ENCODE measurements at places on chromosomes 1 and 21.

- no peak for DNase-seq
Measured at GRCh38 chr1:40382601-40383000, 9.1 kb downstream of the SMAP2 start.

GRCh38 chr1:101338714-101339430, 102.1 kb downstream of the S1PR1 start:
- DNase-seq = no peak

- DNase-seq = no peak
Measured at GRCh38 chr1:208449951-208450350, 205.8 kb upstream of the PLXNA2 start.

- peak; percentile 41 for DNase-seq
Measured at GRCh38 chr1:151534662-151535278, 5.3 kb upstream of the TUFT1 start.

DNA sequence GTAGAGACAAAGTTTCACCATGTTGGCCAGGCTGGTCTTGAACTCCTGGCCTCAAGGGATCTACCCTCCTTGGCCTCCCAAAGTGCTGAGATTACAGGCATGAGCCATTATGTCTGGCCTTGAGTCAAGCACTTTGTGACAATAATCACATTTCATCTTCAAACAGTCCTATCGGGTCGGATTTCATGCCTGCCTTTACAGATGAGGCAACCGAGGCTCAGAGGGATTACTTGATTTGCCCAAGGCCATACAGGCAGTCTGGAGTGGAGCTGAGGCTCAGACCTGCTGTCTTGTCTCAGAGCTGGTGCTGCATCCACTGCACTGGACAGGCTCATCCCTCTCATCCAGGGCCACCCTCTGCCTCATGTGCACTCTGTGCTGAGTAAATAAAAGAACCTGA, 26.6 kb downstream of the FAM151A start:
- no peak for DNase-seq

DNA sequence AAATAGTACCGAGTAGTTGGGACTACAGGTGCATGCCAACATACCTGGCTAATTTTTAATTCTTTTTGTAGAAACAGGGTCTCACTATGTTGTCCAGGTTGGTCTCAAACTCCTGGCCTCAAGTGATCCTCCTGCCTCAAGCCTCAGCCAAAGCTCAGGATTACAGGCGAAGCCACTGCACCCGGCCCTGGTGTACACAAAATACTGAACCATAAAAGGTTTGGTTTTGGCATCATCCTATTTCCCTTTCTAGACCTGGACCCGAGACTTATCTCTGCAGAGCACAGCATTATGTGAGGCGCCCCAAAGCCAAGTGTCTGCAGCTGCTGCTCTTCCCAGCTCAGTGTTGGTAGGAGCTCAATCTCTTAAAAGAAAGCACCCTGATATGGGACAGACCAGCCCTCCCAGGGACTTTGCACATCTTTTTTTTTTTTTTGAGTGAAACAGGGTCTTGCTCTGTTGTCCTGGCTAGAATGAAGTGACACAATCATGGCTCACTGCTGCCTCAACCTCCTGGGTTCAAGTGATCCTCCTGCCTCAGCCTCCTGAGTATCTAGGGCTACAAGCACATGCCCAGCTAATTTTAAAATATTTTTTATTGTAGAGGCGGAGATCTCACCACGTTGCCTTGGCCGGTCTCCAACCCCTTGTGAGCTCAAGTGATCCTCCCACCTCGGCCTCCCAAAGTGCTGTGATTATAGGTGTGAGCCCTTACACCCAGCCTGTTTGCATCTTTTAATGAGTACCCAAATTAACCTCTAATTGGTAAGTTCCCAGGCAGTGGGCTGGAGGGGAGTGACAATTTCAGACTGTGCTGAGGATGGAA, 20.4 kb downstream of the TEX35 start:
- DNase-seq = no peak

DNA sequence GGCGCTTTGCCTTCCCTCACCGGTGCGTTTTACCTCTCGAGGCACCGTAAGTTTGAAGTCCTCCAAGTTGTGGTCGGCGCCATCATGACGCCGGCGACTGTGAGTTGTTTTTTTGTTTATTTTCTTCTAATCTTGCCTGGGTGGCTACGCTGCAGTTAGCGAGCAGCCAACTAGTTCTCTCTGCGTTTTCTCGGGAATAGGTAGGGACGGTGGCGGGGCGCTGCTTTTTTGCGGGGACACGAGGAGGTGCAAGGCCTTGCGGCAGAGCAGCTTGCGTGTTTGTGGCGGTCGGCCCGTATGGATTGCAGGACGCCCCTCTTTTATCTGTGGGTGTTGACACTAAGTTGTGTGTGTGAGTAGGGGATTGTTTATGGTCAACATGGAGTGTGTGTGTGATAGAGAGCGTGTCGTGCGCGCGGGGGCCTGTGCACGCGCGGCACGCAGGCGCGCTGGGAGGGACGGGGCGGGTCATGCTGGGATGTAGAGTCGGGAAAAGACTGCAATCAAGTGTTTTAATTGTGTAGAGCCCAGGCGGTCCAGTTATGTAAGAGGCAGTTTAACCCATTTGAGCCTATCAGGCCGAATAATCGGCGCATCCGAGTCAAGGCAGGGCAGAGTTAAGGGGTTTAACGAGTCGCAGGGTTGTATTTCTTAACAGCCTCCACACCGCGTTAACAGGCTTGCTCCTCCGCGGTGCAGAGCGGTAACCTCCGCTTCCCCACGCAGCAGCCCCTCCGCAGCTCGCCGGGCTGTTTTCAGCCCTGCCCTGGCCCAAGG, 1.2 kb upstream of the NEGR1 start:
- peak; percentile 69 for DNase-seq

DNA sequence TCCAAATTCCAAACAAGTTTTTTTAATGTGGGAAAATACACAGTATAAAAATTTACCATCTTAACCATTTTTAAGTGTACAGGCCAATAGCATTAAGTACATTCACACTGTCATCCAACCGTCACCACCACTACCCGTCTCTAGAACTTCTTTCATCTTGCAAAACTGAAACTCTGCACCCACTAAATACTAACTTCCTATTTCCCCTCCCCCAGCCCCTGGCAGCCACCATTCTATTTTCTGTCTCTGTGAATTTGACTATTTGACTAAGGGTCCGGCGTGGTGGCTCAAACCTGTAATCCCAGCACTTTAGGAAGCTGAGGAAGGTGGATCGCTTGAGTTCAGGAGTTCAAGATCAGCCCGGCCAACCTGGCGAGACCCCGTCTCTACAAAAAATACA, 36.1 kb downstream of the CLSTN1 start:
- no peak for DNase-seq

- DNase-seq = peak; percentile 7
Measured at GRCh38 chr1:186662752-186663151, 17.5 kb downstream of the PTGS2 start.

DNA sequence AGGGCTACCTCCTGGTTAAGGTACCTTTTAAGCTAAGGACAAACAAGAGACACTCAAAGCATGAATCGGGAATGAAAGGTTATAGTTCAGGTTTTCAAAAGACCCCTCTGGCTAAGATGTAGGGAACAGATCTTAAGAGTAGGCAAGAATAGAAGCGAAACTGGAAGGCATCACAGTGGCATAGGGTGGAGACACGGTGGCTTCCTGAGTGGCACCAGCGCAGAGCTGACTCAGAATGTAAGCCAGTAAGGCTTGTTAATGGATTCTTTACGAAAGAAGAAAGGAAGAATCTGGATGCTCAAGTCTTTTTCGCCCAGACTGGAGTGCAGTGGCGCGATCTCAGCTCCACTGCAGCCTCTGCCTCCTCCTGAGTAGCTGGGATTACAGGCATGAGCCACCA, 21.2 kb downstream of the PADI6 start:
- DNase-seq = no peak

- peak; percentile 61 for DNase-seq
Measured at GRCh38 chr1:1826356-1827088, 48.3 kb upstream of the NADK start.

GRCh38 chr21:46114963-46115362, 17.1 kb downstream of the COL6A2 start:
- no peak for DNase-seq

GRCh38 chr1:206709772-206710459, 25.2 kb downstream of the MAPKAPK2 start:
- DNase-seq = no peak

DNA sequence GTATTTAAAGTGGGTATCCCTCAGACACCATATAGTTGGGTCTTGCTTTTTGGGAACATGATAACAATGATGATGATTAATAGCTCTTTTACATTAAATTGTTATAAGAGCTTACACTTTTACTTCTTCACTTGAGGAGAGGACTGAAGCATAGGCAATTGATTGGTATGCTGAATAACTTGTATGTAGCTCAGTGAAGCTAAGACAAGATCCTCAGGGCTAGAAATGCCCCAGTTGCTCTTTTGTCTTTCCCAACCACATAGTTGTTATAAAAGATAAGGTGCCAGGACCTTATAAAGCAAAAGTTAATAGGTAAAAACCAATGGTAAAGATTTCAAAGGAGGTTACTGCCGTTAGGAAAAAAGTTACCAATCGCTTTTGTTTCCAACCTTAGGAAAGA, 123.4 kb downstream of the KCNK1 start:
- DNase-seq = no peak

DNA sequence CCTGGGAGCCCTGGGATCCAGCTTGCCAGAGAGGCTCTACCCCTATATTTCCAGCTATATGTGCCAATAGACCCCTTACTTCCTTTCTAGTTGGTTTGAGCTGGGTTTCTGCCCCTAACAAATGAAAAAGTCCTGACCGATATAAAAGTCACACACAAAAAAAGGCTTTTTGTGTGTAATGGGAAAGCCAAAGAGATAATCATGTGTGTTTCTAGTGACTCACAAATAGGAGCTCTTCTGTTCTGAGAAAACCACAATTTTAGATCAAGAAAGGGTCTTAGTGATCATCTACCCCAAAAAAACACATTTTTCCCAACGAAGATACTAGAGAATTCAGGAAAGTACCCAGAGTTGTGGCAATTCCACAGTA, 23.0 kb upstream of the PLEKHA6 start:
- DNase-seq = no peak

DNA sequence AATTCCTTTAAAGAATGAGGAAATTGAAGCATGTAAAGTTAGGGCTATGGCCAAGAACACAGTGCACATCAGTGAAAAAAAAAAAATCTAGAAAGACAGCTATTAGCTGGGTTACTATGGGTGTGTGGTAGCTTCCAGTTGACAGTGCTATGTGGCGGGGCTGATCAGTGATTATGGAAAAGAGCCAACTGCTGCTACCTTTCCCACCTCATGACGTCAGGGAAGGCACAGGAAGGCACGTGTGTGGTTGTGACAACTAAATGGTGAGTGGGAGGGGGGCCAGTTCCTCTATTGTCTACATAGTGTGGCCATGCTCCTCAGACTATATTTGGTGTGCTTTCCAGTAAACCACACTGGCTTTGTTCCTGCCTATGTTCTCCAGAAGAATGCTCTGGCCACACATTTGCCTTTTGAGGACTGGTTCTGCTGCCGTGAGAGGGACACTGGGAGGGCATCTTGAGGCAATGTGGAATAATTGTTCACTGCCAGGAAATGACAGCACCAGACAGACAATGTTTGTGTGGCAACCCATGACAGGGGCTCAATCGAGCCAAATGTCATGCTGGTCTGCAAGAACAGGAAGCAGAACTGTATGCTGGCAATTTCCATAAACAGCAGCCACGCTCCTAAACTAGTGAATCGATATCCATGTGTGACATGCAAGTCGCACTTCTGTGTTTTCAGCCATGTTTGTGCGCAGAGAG, 3.0 kb upstream of the SDE2 start:
- no peak for DNase-seq

- no peak for DNase-seq
Measured at GRCh38 chr21:38702196-38702595, 103.5 kb upstream of the ETS2 start.

- no peak for DNase-seq
Measured at GRCh38 chr1:213330281-213330680, 279.2 kb downstream of the RPS6KC1 start.

GRCh38 chr1:2606396-2606880, 19.9 kb downstream of the PRXL2B start:
- DNase-seq = no peak

DNA sequence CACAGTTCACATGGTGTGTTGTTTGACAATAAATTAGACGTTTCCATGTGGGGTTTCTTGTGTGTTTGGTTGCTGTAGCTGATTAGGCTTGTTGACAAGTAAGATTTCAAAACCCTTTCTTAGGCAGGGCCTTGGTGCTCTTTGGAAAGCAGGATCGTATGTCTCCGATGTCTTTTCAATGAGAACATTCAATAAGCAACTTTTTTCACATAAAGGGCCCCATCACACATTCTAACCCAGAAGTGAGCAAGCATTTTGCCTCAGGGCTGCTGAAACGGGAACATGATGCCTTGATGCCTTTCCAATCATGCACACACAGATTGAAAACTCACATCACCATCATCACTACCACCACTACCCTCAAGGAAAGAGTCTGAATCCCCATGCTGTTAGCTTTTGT, 33.1 kb downstream of the LPAR3 start:
- no peak for DNase-seq

DNA sequence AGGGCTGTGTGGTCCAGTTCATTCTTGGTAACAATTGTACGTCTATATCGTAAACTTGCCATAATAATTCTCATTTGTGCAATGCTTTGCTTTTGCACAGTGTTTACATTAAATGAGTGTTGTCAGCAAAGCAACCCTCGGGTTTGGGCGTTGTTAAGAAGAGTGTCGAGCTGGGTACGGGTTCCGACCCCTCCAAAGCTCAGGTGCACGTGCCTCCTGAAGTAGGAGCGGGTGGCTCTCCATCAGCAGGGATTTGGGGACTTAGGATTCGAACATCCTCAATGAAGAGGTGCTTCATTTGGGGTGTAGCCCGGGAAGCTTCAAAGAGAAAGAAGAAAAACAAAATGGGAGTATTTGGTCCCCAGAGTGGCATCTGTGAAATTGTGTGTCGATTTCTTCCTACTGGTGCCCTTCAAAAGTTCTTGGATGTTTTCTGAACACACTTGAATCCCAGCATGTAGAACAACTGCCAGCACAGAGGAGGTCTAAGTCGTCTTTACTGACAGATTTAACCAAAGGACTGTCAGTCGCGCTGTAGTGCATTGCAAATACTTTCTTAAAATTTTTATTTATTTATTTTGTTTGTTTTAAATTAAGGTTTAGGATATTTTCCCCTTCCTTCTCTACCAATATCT, 1.1 kb downstream of the TRIM58 start:
- DNase-seq = no peak

DNA sequence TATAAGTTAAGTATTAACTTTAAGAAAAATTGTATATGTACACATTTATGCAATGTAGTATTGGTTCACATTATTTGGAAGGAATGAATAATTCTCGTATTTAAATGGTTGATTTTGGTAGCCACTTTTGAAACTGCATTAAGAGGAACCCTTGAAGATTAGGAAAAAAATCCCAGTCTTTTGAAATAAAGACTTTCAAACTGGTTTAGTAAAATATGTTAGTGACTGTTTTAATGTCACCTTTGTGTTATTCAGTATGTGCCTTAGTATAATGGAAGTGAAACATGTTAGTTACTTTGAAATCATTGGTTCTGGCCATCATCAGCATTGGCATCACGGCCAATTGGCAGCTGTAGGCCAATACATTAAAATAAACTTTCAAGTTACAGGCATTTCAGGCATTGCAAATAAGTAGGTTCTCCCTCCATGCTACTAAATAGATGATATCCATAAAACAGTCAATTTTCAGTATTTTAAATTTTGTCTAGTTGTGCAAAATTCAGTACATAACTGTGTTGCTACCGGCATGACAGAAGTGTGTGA, 4.4 kb downstream of the MIER1 start:
- no peak for DNase-seq

All from kidney glomerular epithelial cell (primary cell).